ENCODE measurements at places on chromosomes 11 and 22. TPM values are rescaled to one million over a fixed set of nuclear protein-coding genes. Genes with fewer than 3 reads are reported as not detected.

GRCh38 chr11:40168414-40168813 is 1291.0 kb downstream of the LRRC4C start:
- DNase-seq = no peak

DNA sequence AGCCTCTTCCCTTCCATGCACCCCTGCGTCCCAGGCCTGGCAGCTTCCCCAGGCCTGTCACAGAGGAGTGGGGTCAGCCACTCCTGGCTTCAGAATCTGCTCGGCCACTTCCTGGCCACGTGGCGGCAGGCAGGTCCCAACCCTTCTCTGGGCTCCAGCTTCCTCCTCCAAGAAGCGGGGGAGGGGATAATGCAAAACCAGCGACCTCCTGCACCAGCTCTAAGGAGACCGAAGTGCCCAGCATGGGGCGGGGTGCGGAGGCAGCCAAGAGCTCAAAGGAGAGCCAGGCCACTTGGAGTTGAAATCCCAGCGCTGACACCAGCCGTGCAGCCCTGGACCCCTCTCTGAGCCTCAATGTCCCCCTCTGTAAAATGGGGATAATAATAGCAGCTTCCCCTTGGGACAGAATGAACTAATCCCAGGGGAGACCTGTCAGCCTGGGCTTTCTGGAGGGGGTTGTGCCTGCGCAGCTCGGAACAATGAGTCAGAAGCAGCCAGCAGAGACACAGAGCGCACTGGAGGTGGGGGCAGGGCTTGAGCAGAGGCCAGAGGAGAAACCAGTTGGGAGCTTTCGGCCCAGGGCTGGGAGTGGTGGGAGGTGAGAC is 22.8 kb upstream of the PICK1 start:
- DNase-seq = peak; percentile 82

DNA sequence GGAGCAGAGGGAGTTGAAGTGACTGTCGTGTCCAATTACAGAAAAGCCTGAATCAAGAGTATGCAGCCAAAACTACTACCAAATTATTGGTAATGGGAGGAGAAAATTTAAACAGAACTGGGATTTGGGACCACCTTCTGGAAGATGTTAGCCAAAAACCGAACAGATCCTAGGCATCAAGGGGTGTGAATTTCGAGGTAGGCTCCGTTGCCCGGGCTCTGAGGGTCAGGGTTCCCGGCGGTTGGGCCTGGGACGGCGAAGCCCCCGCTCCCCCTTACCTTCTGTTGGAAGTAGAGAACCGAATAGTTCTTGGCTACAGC is 313 bp downstream of the PRCP start:
- DNase-seq = no peak

DNA sequence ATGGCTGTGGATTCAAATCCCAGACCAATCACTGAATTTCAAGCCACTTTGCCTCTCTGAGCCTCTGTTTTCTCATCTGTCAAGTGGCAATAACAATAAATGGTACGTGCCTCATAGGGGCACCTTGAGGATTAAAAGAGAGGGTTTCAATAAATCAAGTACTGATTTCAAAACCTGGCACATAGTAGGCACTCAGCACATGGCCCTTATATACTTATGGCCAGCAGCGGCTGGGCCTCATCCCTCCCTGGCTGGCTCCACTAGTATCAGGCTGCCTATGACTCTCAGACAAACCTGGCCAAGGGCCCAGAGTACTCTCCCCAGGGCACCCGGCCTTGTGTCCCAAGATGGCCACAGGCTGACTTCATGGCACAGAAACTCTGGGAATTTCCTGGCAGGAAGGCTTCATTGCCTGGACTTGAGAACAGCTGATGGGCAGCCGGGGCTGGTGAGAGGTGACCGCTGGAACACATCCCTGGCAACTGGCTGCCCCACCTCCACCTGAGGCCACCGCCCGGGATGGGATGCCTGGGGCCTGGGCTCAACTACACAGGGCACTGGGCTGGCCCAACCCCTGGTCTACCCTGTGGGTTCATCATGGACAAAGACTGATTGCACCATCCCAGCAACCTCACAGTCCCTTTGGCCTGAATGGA is 3.4 kb downstream of the FADS3 start:
- DNase-seq = peak; percentile 93

GRCh38 chr11:65934014-65934413 is 11.3 kb upstream of the TSGA10IP start:
- no peak for DNase-seq

DNA sequence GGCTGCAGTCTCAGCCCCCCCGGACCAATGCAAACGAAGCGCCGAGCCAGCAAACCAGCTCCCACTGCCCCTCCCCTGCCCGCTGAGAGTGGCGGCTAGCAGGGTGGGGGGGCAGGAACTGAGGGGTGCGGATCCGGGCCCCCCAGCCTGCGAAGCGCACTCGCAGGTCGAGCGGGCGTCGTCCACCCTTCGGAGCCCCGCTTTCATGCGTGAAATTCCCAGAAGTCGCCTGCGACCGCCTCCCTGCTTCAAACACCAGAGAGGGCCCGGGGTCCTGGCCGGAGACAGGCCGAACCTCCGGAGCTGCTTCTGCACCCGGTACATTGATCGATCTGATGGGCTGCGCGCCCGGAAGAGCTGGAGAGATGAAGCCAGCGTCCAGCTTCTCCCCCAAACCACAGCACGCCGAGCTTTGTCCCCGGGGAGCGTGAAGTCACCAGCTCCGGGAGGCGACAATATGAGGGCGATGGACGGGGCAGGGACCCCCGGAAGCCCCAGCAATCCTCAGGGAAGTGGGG is 646 bp upstream of the PATZ1 start:
- DNase-seq = peak; percentile 75

DNA sequence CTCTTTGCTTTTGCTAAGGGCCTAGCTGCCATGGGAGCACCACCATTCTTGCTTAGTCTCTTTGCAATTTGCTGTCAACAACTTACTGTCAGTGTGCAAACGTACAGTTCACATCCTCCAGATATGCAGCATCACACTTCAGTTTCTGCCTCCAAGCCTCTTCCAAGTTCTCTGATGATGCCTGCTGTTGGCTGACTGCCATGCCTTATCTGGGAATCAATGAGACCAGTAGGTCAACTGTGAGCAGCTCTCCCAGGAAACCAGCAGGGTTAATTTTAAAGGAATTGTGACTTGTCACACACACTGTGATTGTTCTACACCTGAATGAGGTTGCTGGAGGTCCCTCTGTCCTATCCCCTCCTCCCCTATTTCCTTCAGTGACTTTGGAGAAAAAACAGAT is 56.0 kb downstream of the COPB1 start:
- DNase-seq = no peak

- no peak for DNase-seq
Measured at GRCh38 chr11:75507571-75507970, 18.2 kb downstream of the GDPD5 start.

DNA sequence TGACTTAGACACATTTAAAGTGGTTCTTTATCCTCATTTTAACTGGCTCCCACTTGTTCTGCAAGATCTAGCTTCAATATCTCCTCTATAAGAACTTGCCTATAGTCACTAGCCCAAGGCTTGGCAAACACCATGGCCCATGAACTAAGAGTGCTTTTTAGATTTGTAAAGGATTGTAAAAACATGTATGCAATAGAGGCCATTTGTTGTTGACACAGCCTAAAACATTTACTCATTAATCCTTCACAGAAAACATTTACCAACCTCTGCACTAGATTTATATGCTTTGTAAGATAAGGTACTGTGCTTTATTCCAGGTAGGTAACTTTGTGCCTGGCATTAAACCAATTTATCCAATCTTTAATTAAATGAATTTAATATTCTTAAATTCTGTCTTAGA is 5.5 kb downstream of the HYLS1 start:
- no peak for DNase-seq

DNA sequence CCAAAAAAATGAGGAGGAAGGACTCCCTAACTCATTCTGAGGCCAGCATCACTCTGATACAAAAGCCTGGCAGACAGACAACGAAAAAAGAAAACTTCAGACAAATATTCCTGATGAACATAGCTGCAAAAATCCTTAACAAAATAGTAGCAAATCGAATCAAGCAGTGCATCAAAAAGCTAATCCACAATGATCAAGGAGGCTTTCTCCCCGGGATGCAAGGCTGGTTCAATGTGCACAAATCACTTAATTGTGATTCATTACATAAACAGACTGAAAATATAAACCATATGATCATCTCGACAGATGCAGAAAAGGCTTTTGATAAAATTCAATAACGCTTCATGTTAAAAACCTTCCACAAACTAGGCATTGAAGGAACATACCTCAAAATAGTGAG is 16.4 kb downstream of the MTMR2 start:
- DNase-seq = no peak

DNA sequence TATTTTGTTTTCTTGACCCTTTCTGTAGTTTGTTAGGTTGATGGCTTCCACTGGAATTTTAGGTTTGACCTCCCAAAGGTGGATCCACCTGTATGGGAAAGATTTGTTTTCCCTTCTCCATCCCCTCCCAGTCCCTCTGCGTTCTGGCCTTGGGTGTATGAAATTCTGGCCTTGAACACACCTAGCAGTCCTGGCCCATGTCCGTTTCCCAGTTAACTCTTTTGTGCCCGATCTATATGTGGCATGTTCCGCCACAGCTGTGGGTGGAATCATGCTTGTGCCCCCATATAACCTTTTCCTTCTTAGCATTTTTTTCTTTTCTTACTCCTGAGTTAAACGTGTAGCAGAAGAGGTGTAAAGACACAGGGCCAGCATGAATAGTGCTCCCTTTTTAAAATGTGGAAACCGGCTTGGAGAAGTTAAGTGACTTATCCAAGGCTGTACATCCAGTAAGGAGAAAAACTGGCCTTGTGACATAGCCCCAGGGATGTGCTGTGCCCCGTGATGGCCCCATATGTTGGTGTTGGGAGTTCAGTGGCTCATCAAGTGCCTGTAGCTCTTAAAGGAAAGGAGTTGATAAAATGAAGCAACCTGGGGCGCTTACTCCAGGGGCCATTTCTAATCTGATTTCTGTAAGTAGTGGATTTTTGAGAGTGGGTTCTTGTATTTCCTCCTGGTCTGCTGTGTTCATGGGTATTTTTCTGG is 39.3 kb downstream of the ZNRF3 start:
- DNase-seq = no peak

DNA sequence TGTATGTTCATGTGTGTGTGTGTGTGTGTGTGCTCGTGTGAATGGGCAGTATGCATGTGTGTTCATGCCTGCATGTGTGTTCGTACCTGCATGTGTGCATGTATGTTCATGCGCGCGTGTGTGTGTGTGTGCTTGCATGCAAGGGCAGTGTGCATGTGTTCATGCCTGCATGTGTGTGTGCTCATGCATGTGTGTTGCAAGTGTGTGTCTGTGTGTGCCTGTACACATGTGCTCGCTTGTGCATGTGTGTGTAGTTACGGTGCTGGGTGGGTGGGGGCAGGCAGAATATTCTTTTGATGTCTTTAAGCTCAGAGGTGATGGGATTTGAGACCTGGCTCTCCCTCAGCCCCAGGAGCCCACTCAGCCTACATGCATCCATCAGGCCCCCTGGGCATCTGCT is 822.1 kb downstream of the BRD1 start:
- peak; percentile 17 for DNase-seq

The RFPL1 gene
- not detected for total RNA-seq

The ZNF215 gene
- 0.22 TPM for total RNA-seq

The GAL gene
- total RNA-seq = not detected

The CHRM1 gene
- total RNA-seq = not detected

Data from Right ventricle myocardium superior (tissue), 1 donor.